Activated CD4-positive, alpha-beta T cell treated with anti-CD3 and anti-CD28 coated beads, Interleukin-2, Interleukin-6, amounts not matched to agents 100 ng/mL and 50 ng/mL, durations not matched to agents 16 hours and 8 hours (primary cell): ENCODE measurements at places on chromosomes 5 and 9.

- no peak for DNase-seq
Measured at GRCh38 chr5:143887903-143888665, 76.1 kb downstream of the HMHB1 start.

DNA sequence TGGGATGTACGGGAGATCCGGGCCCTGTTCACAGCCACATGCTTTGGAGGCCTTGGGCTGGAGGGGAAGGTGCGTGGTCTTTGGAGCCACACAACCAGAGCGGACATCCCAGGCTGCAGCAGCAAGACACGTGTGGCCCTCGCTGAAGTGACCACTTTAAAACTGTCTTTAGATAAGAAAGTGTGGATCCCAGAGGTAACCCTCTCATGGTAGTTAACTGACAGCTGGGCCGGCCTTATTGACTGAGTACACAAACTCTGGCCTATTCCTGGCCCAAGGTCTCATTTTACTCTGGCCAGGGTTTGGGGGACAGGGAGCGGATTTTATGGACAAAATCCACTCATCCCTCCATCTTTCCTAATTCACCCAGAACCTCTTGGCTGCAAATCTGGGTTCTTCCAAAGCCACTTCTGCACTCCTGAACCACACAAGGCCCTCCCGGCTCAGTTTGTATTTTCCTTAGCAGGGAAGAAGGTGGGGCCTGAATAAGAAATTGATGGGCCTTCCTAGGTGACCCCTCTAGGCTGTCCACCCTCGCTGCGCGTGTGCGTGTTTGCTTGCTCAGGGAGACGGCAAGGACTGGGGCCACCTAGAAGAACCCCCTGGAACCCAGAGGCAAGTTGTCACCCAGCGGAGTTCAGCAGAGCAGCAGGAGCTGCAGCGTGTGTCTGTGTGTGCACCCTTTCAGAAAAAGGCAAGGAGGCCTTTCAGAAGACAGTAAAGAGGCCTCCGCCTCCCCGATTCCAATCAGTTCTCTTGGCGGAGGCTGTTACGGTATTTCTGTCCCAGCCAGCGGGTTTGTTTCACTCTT is 73.3 kb upstream of the ORM1 start:
- no peak for DNase-seq

- DNase-seq: no peak
Measured at GRCh38 chr5:113269023-113269997, 165.5 kb downstream of the TSSK1B start.

DNA sequence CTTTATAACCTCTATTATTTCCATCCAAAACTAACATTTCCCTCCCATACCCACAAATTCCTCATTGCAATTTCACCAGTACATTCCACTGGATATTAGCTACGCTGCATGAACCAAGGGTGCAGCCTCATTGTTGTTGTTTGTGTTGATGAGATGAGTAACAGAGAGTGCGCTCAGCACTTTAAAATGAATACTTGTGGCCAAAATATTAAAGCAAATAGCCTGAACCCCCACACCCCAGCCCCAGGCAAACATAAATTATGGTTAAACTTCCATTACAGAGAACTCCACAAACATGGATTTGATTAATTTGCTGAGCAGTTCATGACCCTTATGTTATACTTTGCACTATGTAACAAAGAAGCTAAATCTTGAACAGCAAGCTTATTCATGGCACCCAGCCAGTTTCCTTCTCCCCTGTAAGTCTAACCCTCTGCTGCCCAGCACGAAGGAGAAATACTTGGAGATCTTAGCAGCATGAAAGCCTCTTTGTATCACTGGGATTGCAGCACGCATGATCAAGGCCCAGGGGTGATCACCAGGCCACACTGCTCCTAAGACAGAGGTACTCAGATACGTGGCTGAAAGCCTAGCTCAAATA is 205.0 kb downstream of the DOCK8 start:
- no peak for DNase-seq

GRCh38 chr5:124007675-124008398 is 495.9 kb downstream of the CSNK1G3 start:
- no peak for DNase-seq

DNA sequence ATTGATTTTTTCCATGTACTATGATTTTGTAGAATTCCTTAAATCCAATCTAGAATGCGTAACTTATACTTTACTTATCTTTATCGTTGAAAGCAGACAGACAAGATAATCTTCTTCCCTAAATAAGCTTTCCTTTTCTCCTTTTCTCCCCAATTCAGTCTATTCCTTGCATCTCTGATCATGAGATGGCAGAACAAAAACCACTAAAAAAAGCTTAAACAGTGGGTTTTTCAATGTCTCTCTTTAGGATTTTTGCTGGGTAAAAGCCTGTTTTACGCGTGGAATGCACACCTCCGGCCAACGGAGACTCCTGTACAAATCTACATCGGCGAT is 755 bp downstream of the CDKN2B start:
- no peak for DNase-seq

DNA sequence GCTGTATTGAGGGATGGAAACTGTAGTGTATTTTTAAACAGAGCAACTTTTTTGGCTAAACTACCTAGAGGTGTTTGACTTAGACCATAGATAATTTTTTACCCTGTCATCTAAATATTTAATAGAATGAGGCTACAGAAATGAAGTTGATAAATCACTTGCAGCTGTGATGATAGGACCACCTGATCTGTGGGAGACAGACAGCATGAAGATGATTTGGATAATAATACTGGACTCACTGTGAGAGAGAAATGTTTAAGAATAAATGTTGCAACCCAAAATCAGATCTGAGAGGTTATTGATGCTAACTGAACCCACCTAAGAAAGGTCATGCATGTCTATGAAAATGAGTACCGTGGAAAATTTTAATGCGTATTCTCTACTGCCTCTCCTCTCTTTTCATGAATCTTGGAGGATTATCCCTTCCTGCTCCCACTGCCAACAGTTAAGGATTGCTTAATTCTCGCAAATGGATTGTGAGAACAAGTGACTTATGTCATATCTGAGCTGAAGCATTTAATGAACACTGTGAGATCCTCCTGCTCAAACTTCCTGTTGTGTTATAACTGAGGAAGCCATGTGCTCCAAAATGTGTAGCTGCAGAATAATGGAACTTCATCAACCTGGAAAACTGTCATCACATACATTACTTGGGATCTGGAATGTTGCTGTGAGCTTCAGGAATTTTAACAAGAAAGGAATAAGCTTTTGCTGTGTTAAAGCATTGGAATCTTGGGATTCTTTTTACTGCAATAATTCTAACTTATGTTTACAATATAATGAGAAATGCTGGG is 617.9 kb upstream of the CDH18 start:
- DNase-seq: no peak

DNA sequence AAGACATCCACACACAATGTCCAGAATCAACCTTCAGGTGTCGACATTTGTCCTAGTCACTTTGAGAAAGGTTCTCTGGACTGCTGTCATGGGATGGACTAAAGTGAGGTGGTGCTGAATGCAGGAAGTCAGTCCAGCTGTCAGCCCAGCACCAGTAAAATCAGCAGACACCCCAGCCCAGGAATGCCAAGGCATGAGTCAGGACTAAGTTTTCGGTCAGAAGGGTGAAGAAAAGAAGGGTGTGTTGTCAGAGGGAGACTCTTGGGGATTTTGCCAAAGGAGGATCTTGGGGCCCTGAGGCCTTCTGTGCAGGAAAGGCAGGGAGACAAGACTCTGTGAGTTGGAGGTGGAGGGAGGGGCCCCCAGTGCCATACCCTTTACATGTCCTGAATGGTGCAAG is 69.0 kb upstream of the XPA start:
- no peak for DNase-seq
